Anterior cingulate cortex (tissue), 58 donors: ENCODE measurements at places on chromosomes 6 and 20.

- DNase-seq, result no peak
These were observed 17.8 kb upstream of the FNDC1 start for GRCh38 chr6:159151266-159151855.

DNA sequence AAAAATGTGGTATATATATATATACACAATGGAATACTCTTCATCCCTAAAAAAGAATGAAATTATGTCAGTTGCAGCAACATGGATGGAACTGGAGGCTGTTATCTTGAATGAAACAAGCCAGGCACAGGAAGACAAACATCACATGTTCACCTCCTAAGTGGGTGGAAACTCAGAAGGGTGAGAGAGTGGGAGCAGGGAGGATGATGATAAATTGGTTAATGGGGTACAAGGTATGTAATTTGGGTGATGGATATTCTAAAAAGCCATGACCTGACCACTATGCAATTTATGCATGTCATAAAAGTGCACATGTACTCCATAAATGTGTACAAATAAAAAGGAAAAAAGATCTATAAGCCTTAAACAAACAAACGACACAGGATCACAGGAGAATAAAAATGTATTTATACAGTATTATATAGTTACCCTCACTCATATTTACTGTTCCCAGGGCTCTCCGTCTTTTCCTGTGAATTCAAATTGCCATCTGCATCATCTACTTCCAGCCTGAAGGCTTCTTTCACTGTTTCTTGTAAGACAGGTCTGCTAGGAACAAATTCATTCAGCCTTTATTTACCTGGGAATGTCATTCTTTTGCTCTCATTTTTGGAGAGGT, 89.8 kb downstream of the SYNDIG1 start:
- no peak for DNase-seq

DNA sequence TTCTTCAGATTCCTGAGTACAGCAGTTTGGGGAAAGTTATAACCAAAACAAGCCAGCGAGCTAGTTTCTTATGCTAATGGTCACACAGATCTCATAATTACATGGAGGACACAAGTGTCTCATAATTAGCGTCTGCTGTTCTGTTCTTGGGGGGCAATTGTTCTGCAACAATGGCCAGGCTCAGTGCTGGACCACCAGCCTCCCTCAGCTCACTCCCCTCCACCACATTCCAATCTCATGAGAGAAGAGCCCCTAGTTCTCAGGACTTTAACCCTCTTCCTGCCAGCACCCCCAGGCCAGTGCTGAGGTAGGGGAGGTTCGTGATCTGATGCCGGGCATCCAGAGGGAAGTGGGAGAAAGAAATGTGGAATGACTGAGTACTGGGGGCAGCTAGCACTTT, 20.2 kb upstream of the TOX2 start:
- DNase-seq, result no peak

GRCh38 chr6:1635305-1636010, 25.7 kb downstream of the FOXC1 start:
- no peak for DNase-seq

- DNase-seq, result no peak
These were observed 223.3 kb downstream of the UNC5CL start for GRCh38 chr6:40815731-40816130.

- DNase-seq, result no peak
These were observed 467.2 kb upstream of the CHD6 start for GRCh38 chr20:42085366-42085765.

- DNase-seq, result peak; percentile 82
These were observed 74.4 kb upstream of the CHD6 start for GRCh38 chr20:41692479-41693135.

- DNase-seq, result no peak
These were observed 31.8 kb downstream of the PXDC1 start for GRCh38 chr6:3719462-3720308.

- no peak for DNase-seq
These were observed 84.2 kb downstream of the TRERF1 start for GRCh38 chr6:42367353-42368011.

DNA sequence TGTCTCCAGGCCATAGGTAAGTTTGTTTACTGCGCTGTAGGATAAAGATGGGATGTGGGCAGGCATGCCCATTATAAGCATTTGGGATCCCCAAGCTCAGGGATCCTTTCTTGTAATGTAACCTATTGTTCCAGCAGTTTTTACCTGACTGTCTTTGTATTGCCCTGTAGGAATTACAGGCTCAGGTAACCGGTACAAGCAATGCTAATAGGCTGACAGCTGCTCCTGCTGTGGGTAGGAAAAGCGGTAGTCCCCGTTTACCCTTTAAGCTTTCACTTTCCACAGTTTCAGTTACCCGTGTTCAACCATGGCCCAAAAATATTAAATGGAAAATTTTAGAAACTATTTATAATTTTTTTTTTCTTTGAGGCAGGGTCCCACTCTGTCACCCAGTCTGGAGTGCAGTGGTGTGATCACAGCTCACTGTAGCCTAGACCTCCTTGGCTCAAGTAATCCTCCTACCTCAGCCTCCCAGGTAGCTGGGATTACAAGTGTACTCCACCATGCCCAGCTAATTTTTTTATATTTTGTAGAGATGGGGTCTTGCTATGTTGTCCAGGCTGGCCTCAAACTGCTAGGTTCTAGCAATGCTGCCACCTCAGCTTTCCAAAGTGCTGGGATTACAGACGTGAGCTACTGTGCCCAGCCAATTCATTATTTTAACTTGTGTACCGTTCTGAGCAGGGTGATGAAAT, 108.6 kb downstream of the CDYL start:
- no peak for DNase-seq

- no peak for DNase-seq
These were observed 195.8 kb downstream of the HAO1 start for GRCh38 chr20:7744411-7744810.

GRCh38 chr6:39339868-39340550, 17.5 kb upstream of the KCNK16 start:
- no peak for DNase-seq

DNA sequence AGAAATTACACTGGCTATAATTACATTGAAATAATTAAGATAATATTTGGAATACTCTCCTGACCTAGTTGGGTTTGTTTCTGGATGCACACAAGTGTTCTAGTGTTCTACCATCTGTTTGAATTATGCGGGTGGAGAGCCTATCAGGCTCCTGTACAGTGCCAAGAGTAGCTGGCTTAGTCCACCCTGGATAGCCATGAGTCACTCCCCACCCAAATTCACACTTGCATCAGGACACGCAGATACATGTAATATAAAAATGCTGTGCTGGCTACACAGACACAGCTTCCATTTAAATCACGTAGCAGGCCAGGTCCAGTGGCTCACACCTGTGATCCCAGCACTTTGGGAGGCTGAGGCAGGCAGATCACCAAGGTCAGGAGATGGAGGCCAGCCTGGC, 686.2 kb upstream of the SLC35B3 start:
- DNase-seq, result no peak
